ENCODE measurements at places on chromosomes 6 and 20. TPM values are rescaled to one million over a fixed set of nuclear protein-coding genes. Genes with fewer than 3 reads are reported as not detected.

The EYS gene
- 2.8 TPM for polyA plus RNA-seq

DNA sequence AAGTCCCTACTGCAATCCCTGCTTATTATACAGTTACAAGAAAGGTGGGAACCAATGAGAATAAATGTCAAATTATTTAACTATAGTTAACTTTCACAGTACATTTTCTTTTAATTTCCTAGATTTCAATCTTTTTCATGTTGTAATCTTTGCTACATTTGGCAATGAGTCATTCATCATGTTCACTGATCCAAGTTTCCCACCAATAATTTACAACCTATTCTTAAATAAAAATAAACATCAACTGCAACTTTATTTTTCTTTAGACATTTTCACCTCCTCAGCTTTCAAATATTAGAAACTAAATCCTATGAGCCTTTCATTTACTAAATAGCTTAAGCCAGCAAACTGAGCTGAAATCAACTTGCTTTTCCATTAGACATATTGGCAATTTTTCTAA lies 541.3 kb upstream of the BTBD3 start:
- H3K36me3 ChIP-seq = no peaks in the 10 kb centered on the region
- DNase-seq = no peak
- no peak overlapping the region for H3K4me3 ChIP-seq
- H3K27ac ChIP-seq = no peak overlapping the region
- no peaks in the 10 kb centered on the region for H3K4me1 ChIP-seq

The EPB41L1 gene
- 49.8 TPM for polyA plus RNA-seq

The TPX2 gene
- polyA plus RNA-seq = 74.6 TPM

The BIRC7 gene
- 0.33 TPM for polyA plus RNA-seq

DNA sequence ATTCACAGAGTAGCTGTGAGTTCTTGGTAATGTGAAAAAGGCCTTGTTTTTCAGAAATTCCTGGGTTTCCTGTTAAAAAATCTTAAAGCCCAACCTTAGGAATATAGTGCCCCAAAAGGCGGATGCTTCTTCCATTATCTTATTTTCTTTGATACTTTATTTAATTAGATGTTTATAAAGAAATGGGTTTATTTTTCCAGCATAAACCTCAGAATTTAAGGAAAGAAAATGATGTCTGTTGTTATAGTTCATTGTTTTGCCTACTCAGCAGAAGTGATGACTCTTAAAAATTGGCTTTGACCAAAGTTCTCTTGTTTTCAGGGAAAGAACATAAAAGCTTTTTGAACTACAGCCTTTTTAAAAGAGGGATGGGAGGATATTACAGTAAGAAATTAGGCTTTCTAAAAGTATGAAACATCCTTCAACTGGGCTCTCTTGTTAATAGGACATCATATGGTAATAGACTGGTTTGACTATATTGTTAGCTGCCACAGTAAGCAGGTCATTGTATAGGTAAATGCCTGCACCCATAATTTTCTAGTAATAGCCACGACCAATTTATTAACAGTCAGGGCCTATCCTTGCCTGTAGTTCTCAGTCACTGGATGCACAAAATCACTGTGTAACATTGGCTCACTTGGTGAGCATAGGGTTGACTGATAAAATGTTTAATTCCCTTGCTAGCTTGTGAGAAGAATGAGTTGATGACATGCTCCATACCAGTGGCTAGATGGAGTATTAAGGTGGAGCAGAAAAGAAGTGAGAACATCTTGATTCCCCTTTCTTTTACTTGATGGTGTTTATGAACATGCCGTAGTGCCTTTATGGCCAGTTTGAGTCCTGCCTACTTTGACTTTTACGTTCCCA lies 5.2 kb downstream of the SRSF6 start:
- no peaks in the 10 kb centered on the region for H3K27me3 ChIP-seq
- no peak overlapping the region for H3K27ac ChIP-seq
- H3K36me3 ChIP-seq = no peaks in the 10 kb centered on the region

DNA sequence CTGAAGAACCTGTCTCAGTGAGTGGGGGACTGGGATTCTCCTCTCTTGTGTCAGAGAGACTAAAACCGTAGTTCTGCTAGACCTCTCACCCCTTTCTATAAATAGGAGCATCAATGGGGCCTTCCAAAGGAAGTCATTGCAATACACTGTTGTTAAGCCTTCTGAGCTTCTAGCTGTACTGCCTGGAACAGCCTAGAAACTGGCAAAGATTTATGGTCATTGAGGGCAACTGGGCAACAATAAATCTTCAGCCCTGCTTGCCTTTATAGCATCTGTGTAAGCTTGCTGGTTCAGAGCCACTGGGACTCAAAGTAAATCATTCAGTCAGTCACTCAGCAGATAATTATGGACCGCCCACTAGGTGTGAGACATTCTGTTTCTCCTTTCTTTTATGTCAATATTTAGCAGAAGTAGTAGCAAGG lies 53.2 kb downstream of the PPP1R14C start:
- no peak overlapping the region for H3K4me3 ChIP-seq
- H3K36me3 ChIP-seq = no peaks in the 10 kb centered on the region
- peaks cover 9% of the 10 kb centered on the region for H3K4me1 ChIP-seq
- H3K27me3 ChIP-seq = no peaks in the 10 kb centered on the region
- H3K27ac ChIP-seq = no peak overlapping the region

DNA sequence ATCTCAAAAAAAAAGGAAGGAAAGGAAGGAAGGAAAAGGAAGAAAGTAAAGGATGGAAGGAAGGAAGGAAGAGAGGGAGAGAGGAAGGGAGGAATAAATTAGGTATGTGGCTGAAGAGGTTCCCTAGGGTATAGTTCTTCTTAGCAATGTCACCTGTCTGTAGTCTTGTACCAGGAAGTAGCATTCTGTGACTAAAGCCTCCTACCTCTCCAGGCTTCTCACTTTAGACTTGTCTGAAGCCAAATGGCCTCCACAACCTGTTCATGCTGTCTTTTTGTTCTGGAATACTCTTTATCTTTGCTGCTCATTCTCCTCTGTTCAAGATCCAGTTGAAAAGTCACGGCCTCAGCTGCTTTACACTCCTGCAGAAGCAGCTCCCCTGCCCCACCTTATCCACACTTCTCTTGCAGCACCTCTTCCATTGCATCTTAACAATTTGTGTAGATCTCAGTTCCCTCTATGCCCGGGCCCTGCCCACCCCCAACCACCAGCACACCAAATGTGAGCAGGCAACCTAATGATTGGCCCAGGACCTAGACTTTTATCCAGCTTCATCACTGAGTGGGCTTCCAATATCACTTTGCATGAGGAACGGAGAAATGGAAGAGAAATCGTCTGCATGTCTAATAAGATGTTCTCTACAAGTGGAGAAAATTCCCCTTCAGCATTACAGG lies 19.1 kb downstream of the GCNT2 start:
- no peak for DNase-seq
- H3K27me3 ChIP-seq = no peaks in the 10 kb centered on the region
- no peaks in the 10 kb centered on the region for H3K36me3 ChIP-seq

DNA sequence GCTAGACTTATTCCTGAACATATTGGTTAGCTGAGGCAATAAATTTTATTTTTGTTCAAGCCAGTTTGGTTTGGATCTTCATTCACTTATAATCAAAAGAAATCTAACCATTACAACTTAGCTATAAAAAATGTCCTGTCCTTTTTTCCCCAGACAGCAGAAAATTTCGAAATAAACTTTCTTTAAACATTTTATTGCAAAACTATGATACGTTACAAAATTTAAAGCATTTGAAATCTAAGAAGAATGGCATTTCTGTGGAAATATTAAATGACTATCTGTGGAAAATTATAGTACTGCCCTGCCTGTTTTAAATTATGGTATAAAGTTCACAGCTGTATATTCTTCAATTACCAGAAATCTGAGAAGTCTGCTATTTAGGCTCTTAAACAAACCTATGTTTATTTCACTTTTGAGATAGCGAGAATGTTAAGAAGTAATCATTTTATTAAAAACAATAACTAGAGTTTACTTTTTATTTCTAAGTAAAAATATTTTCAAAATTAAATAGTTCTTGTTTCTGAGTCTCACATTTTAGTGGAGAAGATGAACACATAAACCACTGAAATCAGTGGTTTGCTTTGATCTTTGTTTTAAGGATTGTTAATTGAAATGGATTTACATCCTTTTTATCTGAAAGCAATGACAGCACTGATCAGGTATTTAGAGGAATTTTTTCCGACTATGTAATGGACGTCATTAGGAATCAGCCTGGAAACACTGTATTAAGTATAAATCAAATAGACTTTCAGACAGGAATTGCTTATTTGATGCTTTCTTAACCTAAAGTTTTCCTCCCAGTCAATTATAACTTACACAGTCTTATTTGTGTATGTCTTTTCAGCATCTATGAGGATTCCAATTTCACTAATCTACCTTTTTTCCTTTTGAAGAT lies 553.7 kb downstream of the COL12A1 start:
- H3K27ac ChIP-seq = no peak overlapping the region
- no peak for DNase-seq
- H3K36me3 ChIP-seq = no peaks in the 10 kb centered on the region
- no peaks in the 10 kb centered on the region for H3K27me3 ChIP-seq

The SLC26A8 gene
- polyA plus RNA-seq = 160 TPM

DNA sequence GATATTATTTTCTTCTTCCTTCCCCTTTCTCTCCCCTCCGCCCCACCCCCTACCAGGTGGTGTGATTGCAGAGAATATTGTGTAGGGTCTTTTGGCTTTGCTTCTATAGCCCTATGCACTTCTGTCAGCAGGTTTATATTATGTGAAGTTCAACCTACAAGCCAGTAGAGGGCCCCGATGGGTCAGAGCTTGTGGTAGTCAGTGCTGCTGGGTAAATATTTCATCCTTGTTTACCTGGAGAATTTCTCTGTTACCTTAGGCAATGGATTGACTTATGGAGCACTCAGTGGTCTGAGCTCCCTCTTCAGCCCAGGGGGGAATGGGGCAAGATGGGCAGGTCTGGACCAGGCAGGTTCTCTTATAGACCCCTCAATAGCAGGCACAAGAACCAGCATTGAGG lies 720.9 kb downstream of the GRIK2 start:
- H3K36me3 ChIP-seq = no peaks in the 10 kb centered on the region
- no peaks in the 10 kb centered on the region for H3K4me1 ChIP-seq
- H3K27me3 ChIP-seq = no peaks in the 10 kb centered on the region
- H3K4me3 ChIP-seq = no peak overlapping the region
- no peak overlapping the region for H3K27ac ChIP-seq

DNA sequence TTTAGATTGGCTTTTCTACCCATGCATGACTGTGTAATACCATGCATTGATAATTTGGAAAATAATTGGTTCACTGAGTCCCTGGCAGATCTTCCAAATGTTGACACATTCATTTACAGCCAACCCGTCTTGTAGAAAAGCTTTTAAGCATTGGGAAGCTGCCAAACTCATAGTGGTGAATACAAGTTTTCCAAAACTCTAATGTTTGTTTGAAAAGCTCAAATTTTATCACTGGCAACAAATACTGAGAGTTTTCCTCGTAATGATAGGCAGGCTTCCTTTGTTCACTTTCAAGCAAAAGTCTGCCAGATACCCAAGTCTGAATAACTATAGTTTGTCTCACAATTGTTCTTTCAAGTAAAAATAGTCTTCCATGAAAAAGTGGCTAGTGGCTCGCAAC lies 143.0 kb downstream of the FIG4 start:
- peaks cover 4% of the 10 kb centered on the region for H3K4me1 ChIP-seq
- no peak for DNase-seq
- no peaks in the 10 kb centered on the region for H3K36me3 ChIP-seq
- no peak overlapping the region for H3K4me3 ChIP-seq

DNA sequence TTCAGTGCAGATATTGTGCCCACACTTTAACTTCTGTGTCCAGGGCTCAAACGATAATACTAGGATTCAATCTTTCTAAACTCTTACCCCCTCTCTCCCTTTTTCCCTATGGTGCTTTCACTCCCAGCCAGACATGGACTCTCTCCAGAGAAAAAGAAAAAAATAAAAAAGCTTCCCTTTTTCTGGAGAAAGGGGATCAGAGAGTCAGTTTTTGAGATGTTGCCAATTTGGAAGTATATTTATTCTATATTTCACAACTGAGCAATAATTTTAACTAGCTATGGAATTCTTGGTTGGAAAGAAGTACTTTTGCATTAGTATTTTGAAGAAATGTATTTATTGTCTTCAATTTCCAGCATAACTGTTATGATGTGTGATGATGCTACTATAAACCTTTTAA lies 72.2 kb upstream of the ZFP64 start:
- H3K27ac ChIP-seq = no peak overlapping the region
- DNase-seq = no peak
- no peak overlapping the region for H3K4me3 ChIP-seq
- H3K4me1 ChIP-seq = no peaks in the 10 kb centered on the region

The TNFRSF6B gene
- 3.0 TPM for polyA plus RNA-seq

- no peak for DNase-seq
- H3K4me1 ChIP-seq = no peaks in the 10 kb centered on the region
- H3K27me3 ChIP-seq = no peaks in the 10 kb centered on the region
Observed at GRCh38 chr20:18858816-18859215, 45.2 kb downstream of the SCP2D1 start.

GRCh38 chr6:113763876-113764275 lies 93.3 kb upstream of the MARCKS start:
- no peaks in the 10 kb centered on the region for H3K27me3 ChIP-seq
- DNase-seq = no peak
- no peaks in the 10 kb centered on the region for H3K4me1 ChIP-seq

DNA sequence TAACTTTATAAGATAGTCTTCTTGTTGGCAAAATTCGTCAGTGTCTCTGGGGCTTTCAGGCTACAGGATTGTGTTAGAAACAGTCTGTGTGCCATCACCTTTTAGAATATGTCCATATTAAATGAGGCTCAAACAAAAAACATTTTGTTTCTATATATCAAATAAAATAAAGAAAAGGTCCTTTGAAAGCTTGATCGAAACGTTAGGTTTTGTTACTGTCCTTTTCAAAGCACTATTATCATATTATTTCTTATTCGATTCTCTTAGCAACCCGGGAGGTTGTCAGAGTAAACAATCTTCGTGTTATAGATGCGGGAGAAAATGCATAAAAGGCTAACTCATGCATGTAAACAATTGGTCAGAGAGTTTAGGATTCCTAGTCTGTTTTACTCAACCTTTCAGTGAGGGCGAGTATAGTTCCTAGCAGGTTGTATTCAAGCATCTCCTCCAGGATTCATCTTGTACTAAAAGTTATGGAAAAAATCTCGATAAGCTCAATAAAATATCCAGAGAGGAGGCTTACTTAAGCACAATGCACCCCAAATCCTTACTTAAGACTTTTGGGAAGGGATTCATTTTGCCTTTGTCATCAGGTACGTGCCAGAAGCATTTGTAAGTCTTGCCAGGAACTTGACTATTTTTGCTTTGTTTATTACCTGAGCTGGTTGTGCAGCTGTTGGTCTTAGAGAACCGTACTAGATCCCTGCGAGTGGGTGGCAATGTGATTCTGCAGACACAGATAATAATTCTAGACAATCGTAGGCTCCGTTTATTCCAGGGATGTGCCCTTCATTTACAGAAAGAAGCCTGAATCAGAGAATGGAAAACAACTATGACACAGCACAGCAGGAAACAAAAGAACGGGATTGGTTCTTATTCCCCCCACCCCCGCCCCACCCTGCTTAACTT lies 159.6 kb upstream of the ZNF217 start:
- H3K27ac ChIP-seq = no peak overlapping the region
- peaks cover 7% of the 10 kb centered on the region for H3K4me1 ChIP-seq
- H3K4me3 ChIP-seq = no peak overlapping the region
- H3K27me3 ChIP-seq = no peaks in the 10 kb centered on the region

GRCh38 chr6:107020239-107020638 lies 7.8 kb upstream of the MTRES1 start:
- H3K36me3 ChIP-seq = no peaks in the 10 kb centered on the region
- no peak for DNase-seq
- no peaks in the 10 kb centered on the region for H3K27me3 ChIP-seq
- no peak overlapping the region for H3K4me3 ChIP-seq

The SPATS1 gene
- polyA plus RNA-seq = 51.7 TPM

The UBE2C gene
- 36.7 TPM for polyA plus RNA-seq

- H3K27ac ChIP-seq = no peak overlapping the region
- no peaks in the 10 kb centered on the region for H3K36me3 ChIP-seq
- H3K27me3 ChIP-seq = no peaks in the 10 kb centered on the region
- no peaks in the 10 kb centered on the region for H3K4me1 ChIP-seq
Observed at GRCh38 chr20:56595746-56596475, 33.2 kb upstream of the TFAP2C start.

Measured in testis (tissue), 5 donors.